ENCODE measurements at places on chromosomes 2 and 18.
A peak's percentile ranks its signal among the peaks of the same experiment; 100 is the strongest.

- no peak for DNase-seq
Measured at GRCh38 chr2:104286841-104287240, 567.1 kb upstream of the POU3F3 start.

DNA sequence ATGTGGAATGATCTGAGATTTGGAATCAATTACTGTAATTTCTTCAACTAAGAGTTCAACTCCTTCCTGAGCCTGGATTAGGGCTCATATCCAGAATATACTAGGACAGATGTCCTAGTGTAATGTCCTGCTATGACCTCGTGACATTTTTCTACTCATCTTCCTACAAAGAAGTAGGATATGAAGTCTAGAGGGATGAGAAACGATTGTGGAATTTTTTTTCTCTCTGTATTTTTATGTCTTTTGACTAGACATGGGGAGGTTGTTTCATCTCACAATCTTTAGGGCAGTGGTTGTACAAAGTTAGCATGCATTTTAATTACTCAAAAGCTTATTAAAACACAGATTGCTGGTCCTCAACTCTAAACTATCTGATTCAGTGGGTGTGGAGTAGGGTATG lies 203.0 kb downstream of the PARD3B start:
- no peak for DNase-seq

DNA sequence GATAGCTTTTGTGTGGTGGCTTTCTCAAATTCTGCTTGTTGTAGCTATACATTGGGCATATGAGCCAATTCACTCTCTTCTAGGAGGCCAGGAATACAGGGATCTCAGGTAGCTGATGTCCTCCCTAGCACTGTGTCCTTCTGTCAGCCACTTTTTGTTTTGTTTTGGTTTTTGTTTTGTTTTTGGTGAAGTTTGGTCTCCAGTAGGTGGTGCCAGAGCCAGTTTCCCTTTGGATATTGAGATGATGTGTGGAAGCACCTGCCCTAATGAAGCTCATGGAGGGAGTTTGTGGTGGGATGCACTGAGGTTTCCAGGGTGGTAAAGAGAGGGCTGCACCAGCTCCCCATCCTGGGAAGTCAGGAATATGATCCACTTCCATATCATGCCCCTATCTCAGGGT lies 100.5 kb upstream of the VWC2L start:
- DNase-seq, result no peak

- no peak for DNase-seq
Measured at GRCh38 chr2:101864426-101864825, 127.3 kb upstream of the IL1R2 start.

DNA sequence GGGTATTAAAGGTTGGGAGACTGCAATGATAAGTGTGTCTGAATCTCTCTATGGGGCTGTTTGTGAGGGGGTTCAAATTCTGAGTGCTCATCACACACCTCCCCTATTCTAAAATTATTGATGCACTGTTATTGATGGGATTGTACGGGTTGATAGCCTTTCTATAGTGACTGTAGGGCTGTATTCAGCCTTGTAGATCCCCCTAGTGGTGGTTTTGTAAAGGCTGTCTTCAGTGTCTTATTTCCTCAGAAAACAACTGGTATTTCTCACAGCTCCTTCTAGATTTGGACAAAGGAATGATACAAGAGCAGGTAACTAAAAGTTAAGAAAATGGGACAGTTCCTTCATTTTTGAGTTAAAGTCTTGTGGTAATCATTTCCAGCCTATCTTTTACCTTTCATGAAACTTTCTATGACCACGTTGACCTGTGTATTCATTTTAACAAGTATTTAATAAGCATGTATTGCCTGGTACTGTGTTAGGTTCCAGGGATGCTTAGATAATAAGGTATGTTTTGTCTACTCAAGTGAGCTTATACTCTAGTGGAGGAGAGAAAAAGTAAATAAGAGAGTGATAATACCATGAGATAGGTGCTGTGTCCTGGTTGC lies 21.2 kb downstream of the SMAD4 start:
- DNase-seq, result no peak

DNA sequence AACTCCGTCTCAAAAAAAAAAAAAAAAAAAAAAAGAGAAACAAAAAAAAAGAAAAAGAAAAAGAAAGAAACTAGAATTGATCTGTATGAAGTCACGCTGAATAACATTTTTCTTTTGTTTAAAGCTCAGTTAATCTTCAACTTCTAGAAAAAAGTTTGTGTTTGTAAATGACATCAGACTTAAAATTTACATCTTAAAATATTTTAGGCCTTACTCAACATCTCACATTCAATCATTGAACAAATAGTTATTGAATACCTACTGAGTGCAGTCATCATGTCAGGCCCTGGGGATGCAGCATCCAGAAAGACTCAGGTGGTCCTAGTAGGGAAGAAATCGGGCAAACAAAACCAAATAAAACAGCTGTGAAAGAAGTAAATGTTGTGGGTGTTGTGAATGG lies 292.3 kb upstream of the FANCL start:
- no peak for DNase-seq

DNA sequence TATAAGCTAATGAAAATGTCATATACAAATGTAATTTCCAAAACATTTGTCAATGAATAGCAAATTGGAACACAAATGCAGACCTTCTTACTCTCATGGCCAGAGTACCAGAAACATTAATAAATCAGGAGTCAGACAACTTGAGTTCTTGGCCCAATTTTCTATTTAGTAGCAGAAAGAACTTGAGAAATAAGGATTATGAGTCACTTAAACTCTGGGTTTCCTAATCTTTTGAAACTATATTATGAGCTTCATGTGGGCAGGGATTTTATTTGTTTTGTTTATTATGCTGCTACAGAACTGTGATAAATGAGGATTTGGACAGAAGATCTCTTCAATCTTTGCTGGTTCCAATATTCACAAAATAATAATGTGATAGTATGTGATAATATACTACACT lies 686.7 kb downstream of the NR4A2 start:
- DNase-seq, result no peak

GRCh38 chr2:165277860-165278656 lies 38.8 kb downstream of the SCN2A start:
- DNase-seq, result no peak

GRCh38 chr2:98412751-98413458 lies 31.8 kb upstream of the INPP4A start:
- DNase-seq, result no peak

GRCh38 chr2:142509401-142509800 lies 368.1 kb upstream of the KYNU start:
- no peak for DNase-seq

- DNase-seq, result no peak
Measured at GRCh38 chr2:112137516-112138158, 548 bp upstream of the FBLN7 start.

GRCh38 chr2:220162320-220162719 lies 534.9 kb downstream of the SLC4A3 start:
- DNase-seq, result no peak

DNA sequence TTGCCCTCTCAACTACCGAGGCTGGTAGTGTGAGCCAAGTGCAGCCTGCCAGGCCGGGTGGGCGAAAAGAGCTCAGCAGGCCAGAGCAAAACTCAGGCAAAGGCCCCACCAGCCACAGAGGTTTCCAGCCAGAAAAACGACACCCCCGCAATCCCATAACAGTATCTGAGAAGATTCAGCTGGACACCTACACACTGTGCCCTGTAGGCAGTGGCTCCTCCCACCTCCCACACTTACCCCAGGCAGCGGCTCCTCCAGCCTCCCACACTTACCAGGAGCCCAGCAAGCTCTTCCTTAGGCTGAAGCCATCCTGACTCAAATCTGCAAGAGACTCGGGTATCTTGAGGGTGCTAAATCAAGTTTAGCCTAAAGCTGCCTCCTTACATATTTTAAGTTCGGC lies 15.6 kb upstream of the TMEM18 start:
- DNase-seq, result no peak

DNA sequence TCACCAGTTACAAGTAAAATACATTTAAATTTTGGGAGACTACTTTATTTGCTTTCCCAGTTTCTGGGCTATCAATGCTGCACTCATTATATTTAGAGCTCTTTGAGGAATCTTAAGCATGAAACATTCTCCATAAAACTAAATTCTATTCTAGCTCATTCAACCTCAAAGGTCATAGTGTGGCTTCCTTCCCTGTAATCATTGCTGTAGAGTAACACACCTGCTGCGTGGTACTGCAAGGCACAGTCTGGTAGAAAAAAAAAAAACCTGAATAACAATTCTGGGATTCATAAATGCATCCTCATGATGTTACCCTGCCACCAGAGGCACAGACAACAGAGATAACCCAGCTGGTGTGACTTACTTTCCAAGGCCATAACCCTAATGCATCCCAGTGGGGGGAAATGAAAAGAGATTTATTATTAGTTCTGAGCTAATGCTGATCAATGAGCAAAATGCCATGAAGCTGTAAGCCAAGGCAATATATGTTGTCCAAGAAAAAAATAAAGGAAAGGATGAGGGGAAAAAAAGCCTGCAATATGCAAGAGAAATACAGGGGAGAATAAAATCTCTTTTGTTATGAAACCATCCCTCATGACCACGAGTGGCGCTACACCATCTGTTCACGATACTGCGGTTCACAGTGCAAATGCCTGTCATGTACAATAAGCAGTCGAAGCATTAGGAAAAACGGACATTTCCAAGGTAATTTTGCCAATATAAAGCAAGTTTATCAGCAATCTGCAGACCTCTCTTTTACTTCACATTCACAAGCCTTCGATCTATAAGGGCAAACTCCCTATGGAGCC lies 1481.6 kb upstream of the PIK3C3 start:
- DNase-seq, result no peak

DNA sequence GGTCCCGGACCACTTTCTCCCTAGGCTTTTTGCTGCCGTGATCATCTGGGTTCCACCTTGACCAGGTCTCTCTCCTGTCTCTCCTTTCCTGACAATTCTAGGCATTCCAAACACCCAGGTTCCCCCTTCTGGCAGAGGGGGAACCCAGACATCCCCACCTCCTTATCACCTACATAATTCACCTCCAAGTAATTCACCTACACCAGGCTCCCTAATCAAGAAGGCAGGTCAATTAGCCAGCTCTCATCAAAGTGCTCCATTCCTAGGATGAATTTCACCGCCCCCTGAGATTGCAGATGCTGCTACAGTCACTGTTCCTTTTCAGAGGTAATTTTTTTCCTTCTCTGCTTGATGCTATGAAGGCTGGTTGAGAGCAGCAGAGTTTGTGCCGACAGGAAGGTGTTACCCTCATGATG lies 42.3 kb upstream of the ATG16L1 start:
- no peak for DNase-seq

DNA sequence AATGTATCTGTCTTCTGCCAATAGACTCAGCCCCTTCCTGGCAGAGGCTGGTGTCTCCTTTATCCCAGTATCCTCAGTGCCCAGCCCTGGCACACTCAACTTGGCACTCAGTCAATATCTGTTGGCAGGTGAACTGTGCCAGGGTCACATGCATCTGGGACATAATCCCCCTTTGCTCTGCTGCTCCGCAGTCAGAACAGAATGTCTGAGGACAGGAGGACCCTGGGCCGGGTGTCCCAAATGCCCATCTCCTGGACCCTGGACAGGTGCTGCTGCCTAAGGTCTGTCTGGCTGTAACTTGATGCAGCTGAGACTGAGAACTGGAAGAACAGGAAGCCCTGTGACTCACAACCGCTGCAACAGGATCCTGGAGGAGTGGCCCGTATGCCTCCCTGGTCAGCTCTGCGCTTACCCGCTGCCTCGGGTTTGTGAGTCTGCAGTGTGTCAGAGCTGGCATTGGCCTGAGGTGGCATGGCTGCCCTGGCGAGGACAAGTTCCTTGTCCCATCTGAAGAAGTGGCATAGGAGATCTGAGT lies 11.4 kb downstream of the HK2 start:
- DNase-seq, result peak; percentile 84

DNA sequence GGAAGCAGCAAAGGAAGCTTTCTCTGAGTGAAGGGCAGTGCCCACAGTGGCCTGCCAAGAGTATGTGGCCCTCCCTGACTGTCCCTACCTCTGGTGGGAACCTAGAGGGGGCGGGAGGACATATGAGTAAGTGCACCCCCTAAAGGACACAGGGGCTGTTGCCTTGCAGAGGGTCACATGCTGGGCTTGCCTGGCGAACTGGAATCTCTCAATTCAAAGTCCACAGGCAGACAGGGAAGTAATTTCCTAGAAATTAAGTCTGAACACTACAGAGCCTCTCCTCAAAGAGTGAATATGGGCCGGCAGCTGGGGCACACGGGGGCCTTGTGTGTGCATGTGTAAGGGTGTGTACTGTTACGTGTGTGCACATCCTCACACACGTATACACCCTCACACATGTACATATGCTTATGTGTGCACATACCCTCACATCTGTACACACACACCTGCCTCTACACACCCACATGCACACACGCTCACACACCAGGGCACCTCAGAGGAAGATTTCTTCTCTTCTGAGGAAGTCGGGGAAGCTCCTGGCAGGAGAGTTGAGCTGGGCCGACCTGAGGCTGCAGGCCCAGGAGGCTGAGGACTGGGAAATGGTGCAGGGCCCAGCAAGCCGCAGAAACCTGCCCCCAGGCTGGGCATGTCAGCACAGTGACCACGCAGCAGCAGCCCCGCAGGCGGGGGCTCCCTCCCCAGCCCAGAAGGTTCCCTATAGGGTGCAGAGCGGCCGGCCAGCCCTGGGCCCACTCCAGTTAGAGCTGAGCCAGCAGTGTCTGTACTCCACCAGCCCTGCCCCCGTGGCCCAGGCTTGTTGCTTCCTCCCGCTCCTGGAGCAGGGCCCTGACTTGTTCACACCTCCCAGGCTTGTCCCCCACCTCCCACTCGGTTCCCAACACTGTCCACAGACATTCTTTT lies 77.4 kb upstream of the TAF1B start:
- DNase-seq, result no peak

GRCh38 chr2:21501376-21502027 lies 377.7 kb downstream of the TDRD15 start:
- DNase-seq, result no peak

DNA sequence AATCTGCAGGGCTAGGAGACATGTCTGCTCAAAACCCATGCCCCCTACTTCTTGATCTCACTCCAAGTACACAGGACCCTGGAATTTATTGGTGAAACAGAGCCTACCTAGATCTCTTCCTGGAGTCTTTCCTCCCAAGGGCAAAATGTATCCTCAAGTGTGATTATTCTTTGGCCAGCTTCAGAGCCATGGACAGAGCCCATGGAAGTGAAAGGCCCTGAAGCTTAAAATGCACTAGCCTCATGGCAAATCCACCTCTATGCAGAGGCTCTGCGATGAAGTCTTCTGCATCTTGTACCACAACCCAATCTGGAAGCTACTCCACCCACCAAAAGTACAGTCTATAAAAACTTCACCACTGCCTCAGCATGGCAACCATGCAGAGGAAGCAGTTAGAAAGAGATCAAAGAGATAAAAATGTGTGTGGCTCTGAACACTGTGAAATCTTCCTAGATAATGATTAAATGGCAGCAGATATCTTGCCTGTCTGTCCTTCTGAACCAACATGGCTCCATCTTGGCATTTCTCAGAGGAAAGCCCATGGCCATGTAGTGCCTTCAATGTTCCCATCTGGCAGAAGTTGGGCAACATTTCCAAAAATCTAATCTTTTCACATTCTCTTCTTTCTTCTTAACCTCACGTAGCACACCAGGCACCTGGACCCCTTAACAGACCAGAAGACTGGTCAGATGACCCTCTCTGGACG lies 142.9 kb upstream of the KLF7 start:
- DNase-seq, result no peak

GRCh38 chr2:38997781-38998180 lies 108.1 kb downstream of the ARHGEF33 start:
- peak; percentile 26 for DNase-seq
